Erythroblast (primary cell): ENCODE measurements at places on chromosomes 7 and 10.
A peak's percentile ranks its signal among the peaks of the same experiment; 100 is the strongest.

DNA sequence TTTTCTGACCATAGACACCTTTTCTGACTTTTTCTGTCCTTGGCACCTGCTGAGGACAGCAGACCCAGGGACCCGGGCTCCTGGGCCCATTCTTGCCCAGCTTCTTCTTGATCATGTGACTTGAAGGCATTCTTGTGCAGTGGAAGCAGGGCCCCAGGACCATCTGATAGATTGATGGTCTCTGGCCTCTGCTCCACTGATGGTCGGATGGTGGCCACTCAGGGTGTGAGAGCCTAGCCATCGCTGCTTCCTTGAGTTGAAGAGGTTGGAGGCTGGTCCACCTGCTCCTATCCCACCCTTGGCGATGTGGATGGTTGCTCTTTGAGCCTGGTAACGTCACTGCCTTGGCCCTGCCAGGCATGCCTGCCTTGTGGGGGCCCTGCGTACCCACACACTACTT is 37.8 kb upstream of the ZNF716 start:
- no peak for DNase-seq

GRCh38 chr10:100621360-100622205 is 85.8 kb downstream of the HIF1AN start:
- no peak for DNase-seq

GRCh38 chr7:15567652-15568051 is 5.8 kb upstream of the AGMO start:
- DNase-seq = no peak

DNA sequence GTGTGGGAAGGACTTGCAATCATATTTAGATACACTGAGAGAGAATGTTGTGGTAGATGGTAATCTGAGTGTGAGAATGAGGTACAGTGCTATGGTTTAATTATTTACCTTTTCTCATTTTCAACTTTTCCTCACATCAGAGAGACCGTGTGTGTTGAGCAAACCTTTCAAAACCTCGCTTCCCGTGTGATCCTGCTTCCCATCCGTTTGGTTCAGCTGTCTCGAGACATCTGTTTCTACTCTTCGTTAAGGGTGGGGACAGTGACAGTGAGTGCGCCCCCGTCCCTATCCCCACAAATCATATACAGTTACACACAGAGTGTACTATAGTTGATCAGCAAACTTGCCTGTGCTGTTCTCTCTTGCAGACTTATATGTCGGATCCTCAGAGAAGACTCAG is 33.0 kb upstream of the NOBOX start:
- no peak for DNase-seq

DNA sequence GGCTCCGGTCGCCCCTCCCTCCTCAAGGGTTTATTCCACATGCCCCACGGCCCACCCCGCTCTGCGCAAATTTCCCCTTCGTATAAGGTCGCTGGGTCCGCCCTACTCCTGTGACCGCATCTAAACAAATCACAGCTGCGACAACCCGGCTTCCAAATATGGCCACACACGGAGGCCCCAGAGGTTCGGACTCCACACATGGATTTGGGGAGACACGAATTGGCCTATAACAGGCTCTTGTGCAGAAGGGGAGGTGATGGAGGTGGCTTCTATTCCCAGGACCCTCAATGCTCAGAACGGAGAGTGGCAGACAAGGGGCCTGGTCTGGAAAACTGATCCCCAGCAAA is 90.1 kb downstream of the FOXL3 start:
- DNase-seq = no peak

DNA sequence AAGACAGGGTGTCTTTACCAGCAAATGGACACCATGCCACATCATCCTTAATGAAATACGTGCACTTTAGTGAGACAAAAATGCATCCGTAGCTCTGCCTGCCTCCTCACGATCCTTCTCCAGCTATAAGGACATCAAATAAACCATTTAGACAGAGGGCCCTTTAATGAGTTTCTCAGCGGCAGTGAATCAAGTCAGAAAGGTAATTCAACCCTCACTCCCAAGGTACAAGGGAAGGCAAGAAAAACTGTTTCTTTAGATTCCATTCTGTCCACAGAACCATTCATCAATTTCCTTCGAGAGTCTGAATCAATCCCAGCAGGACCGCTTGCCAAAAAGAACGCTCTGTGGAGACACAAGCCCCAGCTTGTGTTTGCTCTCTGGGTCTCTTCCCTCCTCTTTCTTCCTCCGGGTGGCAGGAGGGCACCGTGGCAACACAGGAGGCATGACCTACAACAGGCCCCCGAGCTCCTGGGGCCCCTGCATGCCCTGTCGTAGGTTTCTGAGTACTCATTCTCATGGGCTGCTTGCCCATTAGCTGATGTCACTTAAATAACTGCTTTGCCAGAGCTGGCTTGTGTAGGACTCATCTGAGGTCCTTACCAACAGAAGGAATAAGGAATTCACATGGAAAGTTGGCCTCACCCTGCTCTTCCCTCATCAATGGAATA is 297.8 kb upstream of the PRKCQ start:
- DNase-seq = peak; percentile 43

- DNase-seq = no peak
Observed at GRCh38 chr10:60508831-60509230, 119.2 kb upstream of the ANK3 start.

- peak; percentile 36 for DNase-seq
Observed at GRCh38 chr7:130959743-130960207, 225.8 kb upstream of the KLF14 start.

DNA sequence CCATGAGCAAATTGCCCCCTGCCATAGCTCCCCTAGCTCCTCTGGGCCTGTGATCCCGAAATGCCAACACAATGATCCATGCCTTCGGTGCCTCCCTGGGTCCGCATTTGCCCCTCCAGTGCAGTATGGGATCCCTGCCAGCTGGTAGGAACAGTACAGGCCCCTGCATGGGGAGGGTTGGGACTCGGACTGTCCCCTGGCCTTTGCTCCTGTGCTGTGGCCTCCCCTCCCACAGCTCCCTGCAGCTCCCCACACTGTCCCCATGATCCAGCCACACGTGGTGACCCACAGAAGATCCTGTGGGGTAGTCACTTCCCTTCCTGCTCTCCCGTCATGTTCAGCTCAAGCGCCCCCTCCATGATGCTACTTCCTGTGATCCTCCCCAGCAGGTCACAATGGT is 140.3 kb downstream of the MAPK8 start:
- DNase-seq = no peak

GRCh38 chr7:131724776-131725345 is 168.4 kb upstream of the PODXL start:
- DNase-seq = no peak

DNA sequence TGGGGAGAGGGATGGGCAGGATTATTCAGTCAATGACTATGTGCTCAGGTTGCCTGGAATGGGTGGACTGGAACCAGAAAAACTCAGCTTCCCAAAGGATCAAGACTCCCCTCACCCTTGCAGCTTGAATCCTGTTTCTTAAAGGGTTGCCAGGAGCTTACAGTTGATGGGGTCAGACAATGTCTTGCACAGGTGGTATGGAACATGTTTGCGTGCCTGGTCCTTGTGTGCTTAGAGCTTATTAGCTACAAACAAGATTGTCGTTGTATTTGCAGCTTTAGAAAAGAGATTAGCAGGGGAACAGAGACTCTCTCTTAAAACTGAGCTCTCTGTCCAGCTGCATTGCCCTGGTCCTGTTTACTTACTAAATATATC is 56.9 kb downstream of the PRR15 start:
- no peak for DNase-seq

GRCh38 chr7:1364068-1364905 is 95.0 kb downstream of the MICALL2 start:
- no peak for DNase-seq

DNA sequence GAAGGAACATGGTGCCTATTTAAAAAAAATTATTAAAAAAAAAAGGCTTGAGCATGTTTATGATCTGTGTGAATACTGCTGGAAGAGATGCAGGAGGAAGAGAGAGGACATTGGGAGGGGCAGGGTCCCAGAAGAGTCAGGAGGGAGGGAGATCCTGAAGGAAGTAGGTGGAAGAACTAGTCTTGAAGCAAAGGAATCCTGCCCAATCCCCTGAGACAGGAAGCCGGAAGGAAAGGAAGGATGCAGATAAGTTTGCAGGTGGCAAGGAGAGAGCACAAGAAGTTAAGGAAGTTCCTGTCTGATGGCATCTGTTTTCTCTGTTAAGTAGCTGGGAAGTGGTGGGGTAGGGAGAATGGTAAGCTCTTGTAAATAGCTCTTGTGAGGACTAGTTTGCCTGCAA is 318.5 kb downstream of the DOCK4 start:
- no peak for DNase-seq

DNA sequence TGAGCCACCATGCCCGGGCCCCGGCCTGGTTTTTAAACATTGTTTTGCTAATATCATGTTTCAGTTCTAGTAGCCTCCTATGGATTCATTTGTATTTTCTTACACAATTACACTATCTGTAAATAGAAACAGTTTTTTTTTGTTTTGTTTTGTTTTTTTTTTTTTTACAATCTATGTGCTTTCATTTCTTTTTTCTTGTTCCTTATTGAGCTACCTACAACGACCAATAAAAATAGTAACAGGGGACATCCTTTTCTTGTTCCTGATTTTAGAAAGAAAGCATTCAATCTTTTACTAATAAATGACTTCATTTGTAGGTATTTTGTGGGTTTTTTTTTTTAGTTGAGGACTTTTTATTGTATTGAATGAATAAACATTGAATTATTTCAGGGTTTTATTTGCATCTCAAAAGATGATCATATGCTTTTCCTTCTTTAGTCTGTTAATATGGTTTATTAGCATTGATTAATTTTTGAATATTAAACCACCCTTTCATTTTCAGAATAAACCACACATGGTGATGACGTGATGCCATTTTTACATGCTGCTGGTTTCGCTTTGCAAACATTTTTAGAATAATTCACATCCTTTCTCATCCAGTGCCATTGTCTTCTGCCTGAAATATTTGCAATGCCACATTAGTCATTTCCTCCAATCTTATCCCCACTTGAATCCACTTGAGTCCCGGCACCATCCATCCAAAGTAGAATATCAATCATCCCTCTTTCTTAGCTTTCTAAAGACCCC is 18.1 kb upstream of the AKR1E2 start:
- DNase-seq = no peak

- no peak for DNase-seq
Observed at GRCh38 chr7:128402356-128402755, 7.4 kb downstream of the IMPDH1 start.

DNA sequence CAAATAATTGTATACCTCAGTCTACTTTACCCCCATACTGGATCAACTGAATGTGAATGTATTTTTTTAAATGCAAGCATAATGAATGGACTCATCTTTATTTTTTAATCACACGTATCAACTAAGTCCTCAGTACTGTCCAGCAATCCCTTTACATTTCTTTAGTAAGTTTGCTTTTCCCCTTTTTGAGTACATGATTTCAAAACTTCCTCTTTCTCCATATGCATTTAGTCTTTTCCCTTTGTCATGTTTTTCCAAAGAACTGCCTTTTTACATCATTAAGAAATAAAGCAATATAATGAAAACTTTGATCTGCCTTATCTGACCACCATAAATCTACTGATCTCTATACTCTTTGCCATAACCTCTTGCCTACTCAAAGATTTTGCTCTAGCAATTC is 182.5 kb upstream of the AKR1E2 start:
- no peak for DNase-seq

DNA sequence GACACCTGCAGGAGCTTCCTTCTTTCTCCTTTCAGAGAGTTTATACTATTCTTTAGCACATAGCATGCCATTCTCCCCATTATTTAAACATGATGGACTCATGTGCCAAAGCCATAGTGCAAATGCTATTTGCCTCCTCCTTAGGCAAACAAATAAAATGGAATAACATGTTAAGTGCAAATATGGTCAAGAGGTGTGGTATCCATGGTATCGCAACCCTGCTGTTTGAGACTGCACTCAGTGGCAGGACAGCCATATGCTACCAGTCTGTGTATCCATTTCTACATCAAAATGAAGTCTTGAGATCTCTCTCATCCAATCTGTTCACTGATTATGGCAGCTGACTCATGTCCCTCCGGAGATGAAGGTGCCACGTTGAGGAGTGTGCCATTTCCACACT is 22.8 kb downstream of the HEPACAM2 start:
- DNase-seq = no peak

DNA sequence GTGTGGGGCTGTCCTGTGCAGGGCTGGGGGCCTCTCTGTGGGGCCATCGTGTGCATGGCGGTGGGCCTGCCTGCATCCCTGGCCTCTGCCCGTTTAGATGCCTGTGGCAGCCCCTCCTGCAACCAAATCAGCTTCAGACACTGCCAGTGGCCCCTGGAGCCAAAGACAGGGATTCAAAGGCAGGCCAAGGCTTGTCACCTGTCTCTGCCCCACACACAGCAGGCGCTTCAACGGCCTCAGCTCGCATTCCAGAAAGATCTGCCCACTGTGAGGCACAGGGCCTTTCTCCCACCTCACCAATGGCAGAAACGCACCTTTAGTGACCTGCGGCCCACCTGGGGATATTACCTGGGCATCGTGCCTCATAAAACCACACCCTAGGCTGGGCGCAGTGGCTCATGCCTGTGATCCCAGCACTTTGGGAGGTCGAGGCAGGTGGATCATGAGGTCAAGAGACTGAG is 46.0 kb downstream of the INSIG1 start:
- no peak for DNase-seq

DNA sequence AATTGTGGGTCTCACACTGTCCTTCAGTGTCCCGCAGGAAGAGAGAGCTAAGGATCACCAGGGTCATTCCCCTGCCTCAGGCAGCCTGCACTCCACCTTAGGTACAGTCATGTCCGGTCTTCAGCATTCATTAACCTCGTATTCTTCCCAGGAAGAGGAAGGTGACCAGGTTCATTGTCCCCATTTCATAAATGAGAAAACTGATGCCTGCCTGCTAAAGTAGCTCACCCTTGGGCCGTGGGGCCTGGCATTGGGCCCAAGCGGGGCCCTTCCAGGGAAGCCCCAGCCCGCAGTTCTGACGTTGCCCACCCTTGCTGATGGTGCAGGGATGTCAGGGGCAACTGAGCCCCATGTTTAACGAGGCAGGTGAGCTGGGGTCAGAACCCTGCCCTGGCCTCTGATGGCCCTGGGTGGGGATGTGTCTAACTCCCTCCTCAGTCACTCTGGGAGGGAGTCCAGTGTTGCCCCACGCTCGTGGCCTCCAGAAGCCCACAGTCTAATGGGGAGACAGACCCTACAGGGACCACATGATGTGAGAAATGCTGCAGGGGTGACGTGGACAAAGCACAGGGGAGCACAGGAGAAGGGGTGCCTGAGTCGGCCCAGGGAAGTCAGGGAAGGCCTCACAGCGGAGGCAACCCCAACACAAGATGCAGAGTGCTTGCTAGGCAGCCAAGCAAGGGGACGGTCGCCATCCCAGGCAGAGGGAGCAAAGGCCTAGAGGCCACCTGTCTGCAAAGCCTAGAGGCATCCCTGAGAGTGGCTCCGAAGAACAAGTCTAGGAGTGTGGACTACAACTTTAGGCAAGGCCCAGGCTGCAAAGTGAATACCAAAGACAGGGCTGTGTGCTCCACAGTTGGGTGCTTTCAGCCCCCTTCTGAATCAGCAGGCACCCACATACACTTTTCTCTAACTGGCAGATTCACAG is 25.1 kb downstream of the DDIT4 start:
- no peak for DNase-seq

GRCh38 chr10:25725917-25726716 is 207.9 kb upstream of the MYO3A start:
- peak; percentile 60 for DNase-seq

GRCh38 chr7:74718336-74718735 is 55.5 kb upstream of the NCF1 start:
- no peak for DNase-seq
